ENCODE measurements at places on chromosomes 2 and 18.

DNA sequence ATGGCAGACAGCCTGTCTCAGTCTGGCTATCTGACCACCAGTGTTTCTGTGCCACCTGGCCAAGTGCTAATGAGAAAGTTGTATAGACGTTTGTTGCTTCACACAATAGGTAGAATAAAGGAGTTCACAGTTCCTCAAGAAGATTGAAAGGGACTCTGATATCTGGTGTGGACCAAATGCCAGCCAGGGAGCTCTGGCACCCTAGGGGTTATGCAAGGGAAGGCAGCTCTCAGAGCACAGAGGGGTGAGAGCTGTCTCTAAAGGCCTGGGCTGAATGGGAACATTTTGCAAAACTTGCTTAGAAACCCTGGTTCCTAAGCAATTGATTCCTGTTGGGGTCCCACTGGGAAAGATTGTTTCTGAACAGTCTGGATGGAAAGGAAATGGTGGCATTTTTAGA, 553.8 kb downstream of the EPHA4 start:
- no peak for DNase-seq

GRCh38 chr2:149183187-149183586, 144.7 kb downstream of the LYPD6B start:
- no peak for DNase-seq

GRCh38 chr18:79786304-79786703, 11.4 kb upstream of the KCNG2 start:
- DNase-seq: no peak

GRCh38 chr2:26875065-26875634, 27.2 kb downstream of the DPYSL5 start:
- no peak for DNase-seq

GRCh38 chr2:108351889-108352288, 25.9 kb upstream of the SULT1C4 start:
- no peak for DNase-seq

- peak; percentile 41 for DNase-seq
Observed at GRCh38 chr2:96509114-96509846, 4.1 kb upstream of the NEURL3 start.

- DNase-seq: no peak
Observed at GRCh38 chr2:99159594-99159993, 4.8 kb downstream of the LIPT1 start.

GRCh38 chr2:88069117-88069516, 1.5 kb downstream of the SMYD1 start:
- no peak for DNase-seq

DNA sequence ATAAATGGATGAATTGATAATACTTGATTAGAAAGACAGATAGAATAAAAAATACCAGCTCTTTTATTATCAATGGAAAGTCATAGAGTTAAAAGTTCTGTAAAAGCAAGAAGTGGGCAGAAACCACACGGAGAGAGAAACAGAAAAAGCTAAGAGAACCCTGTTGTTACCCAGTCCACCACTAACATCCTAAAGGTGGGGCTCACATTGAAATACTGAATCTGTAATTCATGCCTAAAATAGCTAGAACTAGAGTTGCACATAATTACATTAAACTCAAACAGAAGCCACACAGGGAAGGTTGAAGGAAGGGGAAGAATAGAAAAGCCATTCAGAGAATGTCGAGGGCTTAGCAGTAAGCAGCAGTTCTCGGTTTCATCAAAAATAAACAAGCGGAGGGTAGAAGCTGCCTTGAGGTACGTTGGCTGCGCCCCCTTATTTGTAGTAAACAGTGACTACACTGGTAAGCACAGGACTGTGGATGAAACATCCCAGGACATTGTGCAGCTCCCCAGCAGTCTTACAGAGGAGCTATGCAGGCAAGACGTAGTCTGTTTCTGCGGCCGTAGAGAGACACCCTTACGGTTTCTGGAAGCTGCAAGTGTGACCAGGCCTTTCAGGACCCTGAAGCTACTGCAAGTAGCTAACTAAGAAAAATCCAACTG, 1247.0 kb upstream of the GYPC start:
- DNase-seq: no peak

DNA sequence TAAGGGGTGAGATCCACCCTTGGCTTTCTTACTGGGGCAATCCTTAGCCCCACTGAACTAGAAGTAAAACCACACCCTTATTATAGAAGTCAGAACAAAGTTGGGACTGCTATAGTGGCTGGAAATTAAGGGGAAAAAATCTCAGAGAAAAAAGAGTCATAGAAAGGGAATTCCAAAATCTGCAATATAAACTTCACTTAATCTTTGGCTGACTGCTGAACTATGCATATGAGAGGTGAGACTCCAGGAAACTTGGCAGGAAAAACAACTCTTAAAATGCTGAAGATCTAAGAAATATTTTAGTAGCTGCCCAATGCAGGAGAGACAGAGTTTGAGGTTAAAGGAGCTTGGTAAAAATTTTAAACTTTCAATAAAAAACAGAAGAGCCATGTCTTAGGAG, 201.8 kb upstream of the FN1 start:
- DNase-seq: no peak

DNA sequence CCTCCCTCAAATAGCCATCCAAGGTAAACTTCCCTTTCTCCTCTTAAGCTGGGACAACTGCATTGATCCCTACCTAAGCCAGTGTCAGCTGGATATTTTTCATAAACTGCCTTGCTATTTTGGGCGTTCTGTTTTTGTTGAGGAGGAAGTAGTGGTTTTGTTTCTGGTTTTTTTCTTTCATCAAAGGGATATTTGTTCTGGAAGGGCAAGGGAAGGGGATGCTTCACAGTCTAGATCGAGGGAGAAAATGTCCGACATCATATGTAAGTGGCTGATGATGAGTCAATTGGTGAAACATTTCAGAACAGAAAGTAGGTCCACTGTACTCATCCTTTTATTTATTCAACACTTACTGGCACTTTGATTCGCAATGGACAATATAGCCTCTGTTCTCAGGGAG, 31.0 kb downstream of the TANC1 start:
- DNase-seq: no peak

GRCh38 chr2:44555700-44556099, 194.0 kb downstream of the CAMKMT start:
- DNase-seq: no peak

DNA sequence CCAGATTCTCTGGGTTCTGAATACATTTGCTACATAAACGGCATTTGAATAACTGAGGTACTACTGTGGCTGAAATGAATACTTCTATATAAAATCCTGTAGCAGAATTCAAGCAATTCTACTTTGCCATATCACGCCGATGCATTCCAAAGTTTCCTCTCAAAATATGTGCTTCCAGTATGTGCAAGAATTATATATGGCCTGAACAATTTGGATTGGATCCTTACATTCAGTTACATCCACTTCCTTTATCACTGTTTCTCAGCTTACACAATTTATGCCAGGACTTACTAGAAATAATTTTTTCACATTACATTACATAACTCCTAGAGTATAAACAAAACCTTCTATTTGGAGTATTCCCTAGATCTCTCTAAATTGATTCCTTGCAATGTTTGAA, 46.3 kb upstream of the STAT4 start:
- no peak for DNase-seq

DNA sequence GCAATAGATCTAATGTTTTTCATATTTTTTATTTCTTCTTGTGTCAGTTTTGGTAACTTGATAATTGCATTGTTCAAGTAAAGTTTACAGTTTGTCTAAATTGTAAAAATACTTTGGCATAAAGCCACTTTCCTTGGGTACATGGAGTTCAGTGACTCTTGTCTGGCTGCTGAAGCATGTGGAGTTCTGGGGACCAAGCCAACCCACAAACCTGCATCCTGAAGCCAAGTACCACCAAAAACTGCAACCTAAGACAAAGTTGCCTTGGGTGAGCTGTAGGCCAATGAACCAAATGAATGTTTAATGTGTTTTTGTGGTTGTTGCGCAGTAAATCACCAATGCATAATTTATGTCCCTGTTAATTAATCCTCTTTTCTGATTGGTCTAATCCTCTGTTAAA, 872.6 kb downstream of the BCL11A start:
- no peak for DNase-seq

DNA sequence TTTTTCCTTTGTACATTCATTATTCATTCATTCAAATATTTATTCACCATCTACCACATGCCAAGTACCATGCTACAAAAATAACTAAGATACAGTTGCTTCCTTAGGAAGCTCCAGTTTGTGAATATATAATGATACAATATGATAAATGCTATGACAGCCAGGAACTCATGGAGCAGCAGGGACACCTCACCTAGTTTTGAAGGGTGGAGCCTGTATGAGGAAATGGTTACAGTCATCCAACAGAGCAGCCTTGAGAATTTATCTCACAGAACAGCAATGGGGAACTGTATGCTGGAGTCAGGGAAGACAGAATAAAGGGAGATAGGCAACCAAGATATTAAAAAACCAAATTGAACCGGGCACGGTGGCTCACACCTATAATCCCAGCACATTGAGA, 124.0 kb downstream of the OSBPL1A start:
- DNase-seq: no peak

DNA sequence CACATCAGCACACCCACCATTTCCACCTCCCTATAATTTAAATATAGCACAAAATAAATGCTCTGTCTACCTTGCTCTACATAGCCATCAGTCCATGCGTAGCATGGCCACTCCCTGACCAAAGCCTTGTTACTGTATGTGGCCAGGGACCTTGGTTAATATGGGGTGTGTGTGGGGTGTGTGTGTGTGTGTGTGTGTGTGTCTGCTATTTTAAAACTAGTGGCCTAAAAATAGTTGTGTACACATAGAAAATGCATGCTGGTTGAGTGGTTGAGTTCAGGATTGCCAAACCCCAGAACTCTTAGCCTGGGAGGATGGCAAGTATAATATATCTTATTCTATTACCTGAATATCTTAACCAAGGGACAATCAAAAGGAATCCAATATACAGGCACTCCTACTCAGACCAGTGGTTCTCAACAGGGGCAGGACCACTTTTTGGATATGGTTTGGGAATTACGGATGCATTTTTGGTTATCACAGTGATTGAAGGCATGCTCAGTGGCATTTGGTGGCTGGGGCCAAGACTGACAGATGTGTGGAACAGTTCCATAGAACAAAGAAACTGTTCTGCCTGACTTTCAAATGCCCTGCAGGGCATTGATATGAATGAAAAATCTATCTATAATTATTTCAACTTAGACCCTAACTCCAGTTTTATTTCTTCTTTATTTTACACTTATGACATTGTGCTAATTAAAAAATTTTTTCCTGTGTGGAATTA, 72.3 kb upstream of the PSME4 start:
- DNase-seq: no peak

GRCh38 chr2:69538872-69539548, 101.8 kb upstream of the NFU1 start:
- DNase-seq: no peak

DNA sequence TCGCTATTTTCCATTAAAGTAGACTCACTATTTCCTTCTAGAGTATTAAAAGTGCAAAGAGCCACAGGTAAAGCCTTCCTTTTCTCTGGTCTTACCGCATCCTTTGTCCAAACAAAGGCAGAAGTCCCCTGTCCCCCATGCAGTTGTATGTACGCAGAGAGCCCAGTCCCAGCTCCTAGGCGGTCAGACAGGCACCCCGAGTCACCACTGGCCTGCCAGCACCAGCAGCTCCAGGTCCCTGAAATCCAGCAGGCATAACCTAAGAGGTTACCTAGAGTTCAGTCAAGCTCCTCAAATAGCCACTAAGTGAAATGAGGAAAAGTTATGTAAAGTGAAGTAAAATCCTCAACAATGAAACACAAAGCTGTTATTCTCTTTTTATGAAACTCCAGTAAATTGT, 60.4 kb upstream of the TWIST2 start:
- no peak for DNase-seq

- no peak for DNase-seq
Observed at GRCh38 chr2:230457073-230457768, 41.2 kb downstream of the SP100 start.

- no peak for DNase-seq
Observed at GRCh38 chr18:78971511-78972245, 7.9 kb upstream of the SALL3 start.

DNA sequence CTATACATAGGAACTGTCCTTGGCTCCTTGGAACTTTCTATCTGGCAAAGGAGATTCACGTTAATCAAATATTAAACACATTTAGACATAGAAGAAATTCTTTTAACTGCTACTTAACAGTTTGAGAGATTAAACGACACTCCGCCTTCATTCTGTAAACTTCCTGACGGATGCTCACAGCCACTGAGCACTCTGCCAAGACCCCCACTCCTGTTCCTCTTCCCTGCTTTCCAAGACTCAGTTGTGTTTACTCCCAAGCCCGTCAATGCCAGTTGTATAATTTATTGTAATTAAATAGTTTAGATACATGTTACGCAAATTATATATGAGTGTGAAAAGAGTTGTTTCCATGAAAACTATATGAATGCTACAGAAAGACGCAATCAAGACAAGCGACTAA, 321.4 kb upstream of the EPHA4 start:
- DNase-seq: no peak

- no peak for DNase-seq
Observed at GRCh38 chr2:60885683-60886082, 4.3 kb downstream of the REL start.

DNA sequence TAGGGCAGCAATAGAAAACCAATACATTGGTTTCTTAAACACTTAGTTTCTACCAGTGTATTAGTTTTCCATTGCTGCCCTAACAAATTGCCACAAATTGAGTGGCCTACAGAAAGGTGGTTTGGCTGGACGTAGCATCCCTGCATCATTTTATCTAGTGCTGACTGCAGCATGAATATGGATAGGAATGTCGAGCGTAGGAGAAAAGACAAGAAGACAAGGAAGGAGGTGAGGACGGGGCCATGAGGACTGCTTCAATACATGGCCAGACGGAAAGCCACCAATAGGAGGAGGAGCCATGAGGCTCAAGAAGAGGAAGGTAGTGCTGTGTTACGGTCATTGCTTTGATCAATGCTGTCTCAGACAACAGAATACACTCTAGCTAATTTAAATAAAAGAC, 154.5 kb upstream of the NDUFV2 start:
- DNase-seq: no peak

Data from brain pericyte (primary cell).